ENCODE measurements at places on chromosomes 5 and 9. TPM values are rescaled to one million over a fixed set of nuclear protein-coding genes. Genes with fewer than 3 reads are reported as not detected.

DNA sequence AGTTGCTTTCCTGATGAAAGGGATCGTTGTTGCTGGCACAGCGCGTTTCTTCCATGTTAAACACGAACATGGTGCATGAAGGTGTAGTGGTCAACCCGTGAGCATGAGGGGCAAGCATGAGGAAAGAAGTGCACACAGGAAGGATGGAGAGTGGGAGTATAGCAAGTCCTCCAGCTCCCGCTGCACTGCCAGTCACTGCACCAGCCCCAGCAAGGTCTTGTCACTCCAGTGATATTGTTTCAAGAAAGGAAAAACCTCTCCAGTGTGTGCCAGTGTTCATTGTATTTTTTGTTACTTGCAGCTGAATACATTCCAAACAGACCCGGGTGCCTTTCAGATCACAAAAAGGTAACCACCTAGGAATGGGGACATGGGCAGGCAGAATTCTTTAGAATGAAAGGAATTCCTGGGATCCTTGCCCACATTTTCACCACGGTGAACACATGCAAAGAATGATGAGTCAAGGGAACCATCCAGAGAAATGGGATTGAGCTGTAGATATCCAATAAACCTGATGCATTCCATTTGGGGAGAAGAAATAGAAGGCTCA, 186.3 kb downstream of the AOPEP start:
- DNase-seq = peak; percentile 46

GRCh38 chr5:58143181-58143580, 316.7 kb downstream of the PLK2 start:
- DNase-seq = no peak

- DNase-seq = no peak
These were observed 298.5 kb downstream of the TRIM32 start for GRCh38 chr9:116985596-116985995.

DNA sequence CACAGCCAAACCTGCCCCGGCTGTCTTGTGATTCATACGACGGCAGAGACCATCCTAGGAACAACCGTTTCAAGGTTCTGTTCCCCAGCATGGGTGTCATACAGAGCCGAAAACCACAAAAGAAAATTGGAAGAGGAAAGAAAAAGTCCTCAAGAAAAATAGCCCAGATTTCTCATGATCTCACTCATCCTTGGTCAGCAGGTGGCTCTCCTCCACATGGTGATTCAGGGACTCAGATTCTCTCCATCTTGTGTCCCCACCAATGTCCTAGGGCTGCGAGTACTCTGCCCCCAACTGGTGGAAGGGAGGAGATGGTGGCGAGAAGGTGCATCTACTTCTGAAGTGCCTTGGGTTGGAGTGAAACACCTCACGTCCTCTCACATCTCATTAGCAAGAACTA, 25.6 kb downstream of the PDZD2 start:
- peak; percentile 75 for DNase-seq

GPR21 gene
- total RNA-seq = 0.58 TPM

DNA sequence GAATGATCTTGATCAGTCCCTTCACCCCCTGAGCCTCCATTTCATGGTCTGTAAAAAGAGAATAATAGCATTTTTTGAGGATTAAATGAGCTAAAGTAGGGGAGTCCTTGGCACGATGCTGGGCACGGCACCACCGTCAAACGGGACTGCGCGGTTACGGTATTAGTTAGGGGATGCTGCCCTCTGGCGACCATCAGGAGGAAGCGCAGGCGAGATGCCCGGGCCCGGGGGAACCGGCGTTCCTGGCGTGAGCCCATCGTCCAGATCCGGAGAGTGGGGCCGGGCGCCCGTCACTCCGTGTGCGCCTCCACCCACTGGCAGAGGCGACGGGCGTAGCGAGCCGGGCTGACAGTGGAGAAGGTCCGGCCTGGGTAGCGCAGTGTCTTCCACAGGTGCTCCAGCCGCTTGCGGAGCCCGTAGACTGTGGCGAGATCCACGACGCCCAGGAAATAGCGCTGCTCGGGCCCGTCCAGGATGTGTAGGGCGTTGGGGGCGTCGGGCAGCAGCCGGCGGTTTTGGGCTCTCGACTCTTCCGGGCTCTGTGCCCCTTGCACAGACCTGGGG, 4.8 kb upstream of the ST6GALNAC4 start:
- DNase-seq = peak; percentile 95

- no peak for DNase-seq
These were observed 19.3 kb downstream of the TYRP1 start for GRCh38 chr9:12712532-12712931.

- no peak for DNase-seq
These were observed 20.9 kb downstream of the CSF2 start for GRCh38 chr5:132094393-132095076.

DNA sequence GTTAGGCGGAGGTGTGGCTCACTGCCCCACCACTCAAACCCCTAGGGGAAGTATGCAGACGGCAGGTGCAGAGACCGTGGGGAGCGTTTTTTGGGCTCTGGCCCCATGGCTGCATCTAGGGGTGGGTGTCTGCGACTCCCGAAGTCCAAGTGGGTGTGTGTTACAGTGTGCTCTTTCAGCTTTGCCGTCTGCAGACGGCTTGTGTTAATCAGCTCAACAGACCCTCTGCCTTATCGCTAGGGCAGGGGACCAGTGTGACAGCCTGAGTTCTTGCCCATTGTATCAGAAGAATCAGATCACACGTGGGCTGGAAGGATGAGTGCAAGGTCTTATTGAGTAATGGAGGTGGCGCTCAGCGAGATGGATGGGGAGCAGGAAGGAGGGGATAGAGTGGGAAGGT, 162.8 kb downstream of the ENC1 start:
- DNase-seq = no peak

- no peak for DNase-seq
These were observed 30.1 kb downstream of the PPARGC1B start for GRCh38 chr5:149759986-149760853.

GRCh38 chr5:121408778-121409177, 442.9 kb upstream of the FTMT start:
- no peak for DNase-seq

DNA sequence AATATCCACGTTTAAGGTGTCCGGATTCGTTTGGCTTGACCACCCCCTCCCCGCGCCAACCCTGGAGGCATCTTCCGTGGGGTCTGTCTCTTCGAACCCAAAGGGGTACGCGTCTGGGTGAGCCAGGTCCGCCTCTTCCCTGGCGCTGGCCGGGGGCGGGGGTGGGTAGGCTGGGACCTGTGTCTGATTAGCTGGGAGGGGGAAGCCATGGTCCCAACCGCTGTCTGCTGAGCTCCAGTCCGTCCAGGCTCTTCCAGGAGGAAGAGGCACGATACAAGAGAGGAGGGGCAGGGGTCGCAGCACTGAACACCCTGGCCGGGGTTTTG, at the start of gene LVRN:
Gene LVRN (plus strand): TSS at position 237 of the 326 bp plus-strand sequence. CDS start 143 bp downstream, outside the sequence.
- peak; percentile 47 for DNase-seq

DNA sequence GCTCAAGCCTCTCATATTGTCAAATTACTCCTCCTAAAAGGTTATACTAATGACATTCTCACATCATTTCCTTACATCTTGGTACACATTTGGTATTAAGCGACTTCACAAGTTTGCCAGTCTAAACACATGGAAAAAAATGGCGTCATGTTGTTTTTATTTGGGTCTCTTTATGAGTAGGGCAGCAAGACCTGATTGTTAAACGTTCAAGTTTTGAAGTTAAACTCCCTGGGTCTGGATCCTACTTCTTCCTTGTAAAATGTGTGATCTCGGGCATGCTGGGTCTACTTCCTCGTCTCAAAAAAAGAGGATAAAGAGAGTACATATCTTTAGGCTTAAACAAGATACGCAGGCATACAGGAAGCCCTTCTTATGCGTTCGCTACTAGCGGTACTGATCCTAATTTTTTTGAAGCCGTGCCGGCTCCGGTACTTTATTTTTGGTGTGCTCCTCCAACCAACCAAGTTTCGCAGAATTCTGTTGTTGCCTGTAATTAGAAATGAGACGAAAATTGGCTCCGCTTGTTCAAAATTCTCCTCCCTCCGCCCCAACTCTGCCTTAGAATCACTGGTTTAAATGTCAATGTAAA, 596 bp upstream of the CDC37L1 start:
- no peak for DNase-seq

DNA sequence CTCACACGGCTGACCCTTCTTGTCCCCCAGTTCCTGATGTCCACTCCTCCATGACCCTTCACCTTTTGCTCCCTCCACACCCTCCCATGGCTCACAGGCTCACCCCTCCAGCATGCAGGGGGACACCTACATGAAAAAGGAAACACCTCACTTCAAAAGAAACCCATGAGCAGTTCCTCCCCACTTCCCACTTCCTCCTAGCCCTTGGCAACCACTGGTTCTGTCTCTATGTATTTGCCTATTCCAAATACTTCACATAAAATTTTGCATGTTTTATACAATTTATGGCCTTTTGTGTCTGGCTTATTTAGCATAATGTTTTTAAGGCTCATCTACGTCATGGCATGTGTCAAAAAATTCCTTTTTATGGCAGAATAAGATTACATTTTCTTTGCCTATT, 100.2 kb upstream of the S1PR3 start:
- no peak for DNase-seq

LARP1 gene
- 409 TPM for total RNA-seq

GRCh38 chr9:4927701-4928100, 57.4 kb upstream of the JAK2 start:
- no peak for DNase-seq

DNA sequence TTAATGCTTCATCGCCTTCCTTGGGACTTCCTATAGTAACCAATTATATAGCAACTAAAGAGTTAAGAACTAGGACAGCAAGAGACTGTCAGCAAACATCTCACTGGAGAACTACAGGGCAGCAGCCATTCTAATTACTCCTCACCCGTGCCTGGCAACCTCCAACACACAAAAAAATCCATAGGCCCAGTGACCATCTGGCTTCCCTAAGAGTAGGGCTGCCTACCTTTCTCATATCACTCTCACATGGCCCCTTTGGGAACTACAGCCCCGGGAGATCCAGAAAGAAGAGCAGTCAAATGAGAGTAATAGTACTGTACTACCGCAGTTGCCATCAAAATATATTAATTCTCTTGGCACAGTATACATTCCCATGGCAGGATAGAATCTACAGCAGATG, 5.7 kb downstream of the DCAF10 start:
- DNase-seq = no peak

- DNase-seq = no peak
These were observed 24.1 kb downstream of the PSAT1 start for GRCh38 chr9:78320875-78321496.

GRCh38 chr5:123700624-123701287, 188.8 kb downstream of the CSNK1G3 start:
- DNase-seq = no peak

- no peak for DNase-seq
These were observed 146.8 kb downstream of the PIK3R1 start for GRCh38 chr5:68362331-68362730.

DNA sequence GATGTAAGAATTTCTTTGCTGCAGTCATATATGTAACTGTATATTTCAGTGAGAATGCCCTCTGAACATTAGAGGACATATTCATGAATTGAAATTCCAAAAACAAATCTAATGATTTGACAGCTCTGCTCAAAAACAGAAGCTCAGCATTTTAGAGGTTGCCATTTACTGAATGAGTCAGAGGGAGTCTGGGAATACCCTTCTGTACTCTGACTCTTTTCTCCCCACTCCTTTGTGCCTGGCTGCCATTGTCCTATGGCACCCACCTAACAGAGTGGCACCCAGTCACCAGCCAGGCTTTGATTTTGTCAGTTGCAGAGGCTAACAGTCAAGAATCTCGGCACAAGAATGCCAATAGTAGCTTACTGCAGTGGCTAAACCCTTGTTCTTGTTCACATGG, 133.6 kb downstream of the ATG10 start:
- DNase-seq = no peak

DNA sequence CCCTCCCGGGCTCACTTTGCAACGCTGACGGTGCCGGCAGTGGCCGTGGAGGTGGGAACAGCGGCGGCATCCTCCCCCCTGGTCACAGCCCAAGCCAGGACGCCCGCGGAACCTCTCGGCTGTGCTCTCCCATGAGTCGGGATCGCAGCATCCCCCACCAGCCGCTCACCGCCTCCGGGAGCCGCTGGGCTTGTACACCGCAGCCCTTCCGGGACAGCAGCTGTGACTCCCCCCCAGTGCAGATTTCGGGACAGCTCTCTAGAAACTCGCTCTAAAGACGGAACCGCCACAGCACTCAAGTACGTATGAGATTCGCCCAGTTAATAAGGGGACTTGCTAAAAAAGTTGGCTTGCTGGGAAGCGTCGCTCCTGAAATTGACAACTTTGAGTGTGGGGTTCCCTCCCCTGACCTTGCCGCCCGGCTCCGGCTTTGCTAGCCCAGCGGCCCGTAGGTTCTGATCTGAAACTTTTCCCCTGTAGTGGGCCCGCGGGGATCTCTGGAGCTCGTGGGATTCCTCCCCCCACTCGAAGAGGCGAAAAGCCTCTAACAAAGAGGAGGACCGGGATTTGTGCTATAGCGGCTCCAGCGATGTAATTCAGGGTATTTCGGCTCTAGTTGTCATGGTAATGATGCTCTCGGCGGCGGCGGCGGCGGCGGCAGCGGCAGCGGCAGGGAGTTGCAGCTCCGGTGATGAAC, 572 bp downstream of the NR4A3 start:
- no peak for DNase-seq

DNA sequence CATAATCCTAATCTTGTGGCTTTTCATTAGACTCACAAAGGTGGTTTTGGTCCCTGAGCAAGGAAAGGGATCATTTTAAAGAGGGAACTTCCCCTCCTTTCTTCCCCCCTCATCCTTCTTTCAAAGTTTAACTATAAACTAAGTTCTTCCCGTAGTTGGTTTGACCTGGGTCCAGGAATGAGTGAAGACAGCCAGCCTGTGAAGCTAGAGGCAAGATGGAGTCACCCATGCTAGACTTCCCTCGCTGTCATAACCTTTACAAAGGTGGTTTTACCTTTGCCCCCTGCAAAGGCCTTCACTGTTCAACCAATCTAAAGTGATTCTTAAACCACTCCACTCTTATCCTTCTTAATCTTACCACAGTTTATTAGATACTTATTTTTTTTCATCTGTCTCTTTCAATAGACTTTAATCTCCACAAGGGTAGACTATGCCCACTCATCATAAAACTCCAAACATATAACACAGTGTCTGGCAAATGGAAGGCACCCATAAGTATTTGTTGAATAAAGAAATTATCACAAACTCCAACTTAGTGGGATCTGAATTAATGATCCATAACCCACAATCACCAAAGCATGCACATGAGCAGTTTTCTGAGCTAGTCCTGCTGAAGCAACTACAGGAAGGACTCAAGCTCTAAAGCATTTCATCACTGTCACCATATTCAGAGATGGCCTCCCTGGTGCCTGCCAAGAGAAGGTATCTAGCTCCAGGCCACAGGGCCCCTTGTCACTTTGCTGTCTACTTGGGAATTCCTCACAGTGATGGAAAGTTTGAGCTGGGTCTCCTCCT, 369.0 kb downstream of the SPOCK1 start:
- DNase-seq = no peak

DNM1 gene
- total RNA-seq = 43.7 TPM

Data from H1 (cell line).